ENCODE measurements at places on chromosomes 16 and 17.

DNA sequence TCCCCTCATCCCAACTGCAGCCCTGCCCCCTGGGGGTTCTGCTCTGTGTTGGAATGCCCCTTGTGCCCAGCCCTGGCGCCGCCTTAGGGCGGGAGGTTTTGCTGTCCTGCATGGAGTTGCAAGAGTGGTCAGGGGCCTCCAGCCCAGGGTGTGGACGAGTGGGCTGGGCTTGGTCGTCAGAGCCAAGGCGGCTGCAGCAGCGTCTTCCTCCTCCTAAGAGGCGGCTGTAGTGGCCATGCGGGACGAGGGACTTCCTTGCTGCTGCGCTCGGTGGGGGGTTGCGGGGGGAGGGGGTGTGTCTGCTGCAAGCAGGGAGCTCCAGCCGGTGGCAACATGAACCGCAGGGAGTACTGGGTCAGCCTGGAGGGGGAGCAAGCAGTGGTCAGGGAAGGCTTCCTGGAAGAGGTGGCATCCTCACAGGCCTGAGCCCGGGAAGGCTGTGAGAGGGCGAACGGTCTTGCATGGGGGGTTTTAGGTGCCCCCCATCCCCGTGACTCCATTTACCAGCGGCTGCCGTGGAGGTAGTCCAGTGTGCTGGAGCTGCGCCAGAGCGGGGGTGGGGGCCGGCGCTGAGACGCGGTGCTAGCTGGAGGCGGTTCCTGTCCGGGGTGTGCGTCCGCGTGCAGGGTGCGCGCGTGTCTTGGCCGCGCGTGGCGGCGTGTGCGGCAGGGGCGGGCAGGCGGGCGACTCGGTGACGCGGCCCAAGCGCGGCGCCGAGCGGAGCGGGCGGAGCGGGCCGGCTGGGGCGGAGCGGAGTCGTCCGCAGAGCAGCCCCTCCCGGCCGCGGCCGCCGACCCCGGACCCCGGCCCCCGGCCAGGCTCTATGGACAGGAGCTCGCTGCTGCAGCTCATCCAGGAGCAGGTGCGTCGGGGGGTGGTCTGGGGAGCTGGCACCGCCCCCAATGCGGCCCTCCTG is at the start of gene RHBDL1:
TSS of gene RHBDL1 (plus strand) at position 704 of the 916 bp plus-strand sequence. CDS start at position 824, 120 bp downstream.
- DNase-seq = no peak

- DNase-seq = no peak
These were observed 6.1 kb downstream of the SEC14L1 start for GRCh38 chr17:77146882-77147281.

DNA sequence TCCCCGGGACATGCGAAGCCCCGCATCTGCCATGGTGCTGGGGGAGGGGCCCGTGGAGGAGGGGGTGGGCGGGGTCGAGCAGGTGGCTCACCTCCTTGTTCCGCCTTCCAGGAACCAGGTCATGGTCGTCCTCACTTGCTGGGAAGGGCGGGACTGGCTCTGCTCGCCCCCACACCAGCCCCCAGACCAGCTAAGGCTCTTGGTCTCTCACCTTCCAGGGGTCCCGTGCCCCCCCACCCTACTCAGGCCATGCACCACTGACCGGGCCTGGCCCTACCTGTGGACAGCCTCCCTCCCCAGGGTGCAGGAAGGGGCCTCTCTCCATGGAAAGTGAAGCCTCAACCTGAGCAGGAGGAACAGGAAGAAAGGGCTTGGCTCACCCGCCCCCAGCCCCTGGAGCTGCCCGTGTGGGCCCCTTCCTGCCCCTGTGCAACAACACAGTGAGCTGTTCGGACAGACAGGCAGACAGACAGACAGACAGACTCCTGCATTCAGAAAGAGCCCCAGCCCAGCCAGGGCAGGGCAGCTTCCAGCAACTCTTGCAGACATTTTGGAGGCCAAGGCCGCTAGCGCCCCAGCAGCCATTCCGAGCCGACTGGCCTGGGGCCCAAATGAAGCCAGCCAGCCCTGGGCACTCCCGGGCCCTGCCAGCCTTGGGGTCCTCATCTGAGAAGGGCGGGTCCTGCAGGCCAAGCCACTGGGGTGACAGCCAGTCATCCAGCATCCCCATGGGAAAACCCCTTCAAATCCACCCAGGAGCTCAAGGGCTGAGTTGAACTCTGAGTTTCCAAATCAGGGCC is 8.1 kb upstream of the KREMEN2 start:
- no peak for DNase-seq

- no peak for DNase-seq
These were observed 48.8 kb upstream of the CBX4 start for GRCh38 chr17:79888009-79888540.

- no peak for DNase-seq
These were observed 83.2 kb downstream of the NTN1 start for GRCh38 chr17:9104370-9105041.

- peak; percentile 56 for DNase-seq
These were observed 7.6 kb downstream of the PRR29 start for GRCh38 chr17:64005734-64006167.
